ENCODE measurements at places on chromosomes 12 and 14. TPM values are rescaled to one million over a fixed set of nuclear protein-coding genes. Genes with fewer than 3 reads are reported as not detected.

APOF gene
- not detected for total RNA-seq

TTC6 gene
- total RNA-seq: not detected

MMP14 gene
- total RNA-seq: 435 TPM

GLI1 gene
- 1.4 TPM for total RNA-seq
